ENCODE measurements at places on chromosomes 7 and 10.

- DNase-seq: no peak
Measured at GRCh38 chr10:130968964-130969363, 342.6 kb downstream of the TCERG1L start.

GRCh38 chr7:103809229-103809994, 180.0 kb downstream of the RELN start:
- DNase-seq: no peak

GRCh38 chr10:78416031-78417011, 382.7 kb downstream of the RPS24 start:
- DNase-seq: peak; percentile 35

- no peak for DNase-seq
Measured at GRCh38 chr7:11714676-11715075, 117.3 kb downstream of the THSD7A start.

DNA sequence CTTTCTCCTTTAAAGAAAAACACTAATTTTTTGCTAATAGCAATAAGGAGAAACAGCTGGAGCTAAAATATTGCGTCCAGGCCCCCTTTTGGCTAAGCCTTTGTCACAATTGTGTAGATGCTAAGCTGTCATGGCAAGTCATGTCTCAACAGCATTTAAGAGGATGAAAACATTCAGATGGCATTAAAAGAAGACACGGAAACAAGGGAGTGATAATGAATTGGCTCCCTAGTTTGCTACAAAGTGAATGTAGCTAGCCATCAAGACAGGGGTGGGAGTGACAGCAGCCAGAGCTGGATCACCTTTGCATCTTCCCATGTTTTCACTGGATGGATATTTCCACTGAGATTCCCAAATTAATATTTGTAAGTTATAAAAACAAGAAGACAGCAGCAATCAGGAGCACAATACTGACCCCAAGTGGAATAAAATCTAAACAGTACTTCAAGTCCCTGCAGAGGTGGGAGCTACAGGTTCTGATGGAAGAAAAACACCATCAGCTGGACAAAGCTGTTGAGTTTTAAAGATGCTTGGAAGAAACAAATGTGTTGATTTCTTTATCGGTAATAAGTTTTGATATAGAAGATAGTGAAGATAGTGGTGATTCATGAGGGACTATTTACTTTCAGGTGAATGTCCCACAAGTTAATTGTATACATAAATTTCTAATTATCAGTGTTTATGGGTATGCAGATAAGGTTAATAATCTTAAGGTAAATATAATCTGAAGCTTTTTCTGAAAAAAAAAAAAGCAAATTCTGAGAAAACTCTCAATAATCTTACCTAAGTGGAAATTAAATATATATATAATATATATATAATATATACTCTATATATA, 129.4 kb downstream of the SLC16A9 start:
- no peak for DNase-seq

- DNase-seq: peak; percentile 15
Measured at GRCh38 chr10:130230036-130230435, 93.8 kb downstream of the GLRX3 start.

DNA sequence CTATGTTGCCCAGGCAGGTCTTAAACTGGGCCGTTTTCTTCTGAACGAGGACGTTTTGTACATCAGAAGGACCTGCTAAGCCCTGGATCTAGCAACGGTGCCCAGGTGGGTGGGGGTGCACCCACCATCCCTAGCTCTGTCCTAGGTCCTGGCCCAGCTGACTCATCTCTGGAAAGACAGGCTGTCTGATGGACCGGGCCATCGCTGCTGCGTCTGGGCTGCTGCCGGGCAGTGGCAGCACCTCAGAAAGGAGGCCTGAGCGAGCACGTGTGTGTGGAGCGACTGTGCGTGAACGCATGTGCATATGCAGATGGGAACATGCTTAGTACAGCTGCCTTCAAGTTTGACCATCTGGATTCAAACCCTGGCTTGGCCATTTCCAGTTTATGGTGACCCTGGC, 7.3 kb upstream of the ELFN1 start:
- no peak for DNase-seq

GRCh38 chr7:28405662-28406061, 6.7 kb upstream of the CREB5 start:
- peak; percentile 49 for DNase-seq

- no peak for DNase-seq
Measured at GRCh38 chr10:103333934-103334520, 16.9 kb downstream of the PCGF6 start.

DNA sequence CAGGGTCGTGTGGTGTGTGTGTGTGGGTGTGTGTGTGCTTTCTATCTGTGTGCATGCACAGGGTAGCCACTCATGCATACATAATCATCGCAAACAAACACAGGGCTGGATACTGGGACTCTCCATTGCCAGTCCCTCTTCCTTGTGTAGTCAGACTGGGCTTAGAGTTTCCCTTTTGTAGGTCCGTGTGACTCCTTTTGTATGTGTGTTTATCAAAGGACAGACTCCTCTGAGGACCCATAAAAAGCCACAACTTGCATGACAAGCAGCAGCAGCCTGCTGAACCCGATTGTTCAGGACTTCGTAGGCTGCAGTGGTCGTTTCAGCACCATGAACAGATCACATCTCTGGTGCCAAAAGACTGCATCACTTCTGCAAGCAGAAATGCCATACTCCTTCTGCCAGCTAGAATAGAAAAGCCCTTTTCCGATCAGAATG, 895 bp downstream of the VSTM2A start:
- no peak for DNase-seq

- DNase-seq: no peak
Measured at GRCh38 chr10:12181065-12181775, 14.5 kb downstream of the NUDT5 start.

DNA sequence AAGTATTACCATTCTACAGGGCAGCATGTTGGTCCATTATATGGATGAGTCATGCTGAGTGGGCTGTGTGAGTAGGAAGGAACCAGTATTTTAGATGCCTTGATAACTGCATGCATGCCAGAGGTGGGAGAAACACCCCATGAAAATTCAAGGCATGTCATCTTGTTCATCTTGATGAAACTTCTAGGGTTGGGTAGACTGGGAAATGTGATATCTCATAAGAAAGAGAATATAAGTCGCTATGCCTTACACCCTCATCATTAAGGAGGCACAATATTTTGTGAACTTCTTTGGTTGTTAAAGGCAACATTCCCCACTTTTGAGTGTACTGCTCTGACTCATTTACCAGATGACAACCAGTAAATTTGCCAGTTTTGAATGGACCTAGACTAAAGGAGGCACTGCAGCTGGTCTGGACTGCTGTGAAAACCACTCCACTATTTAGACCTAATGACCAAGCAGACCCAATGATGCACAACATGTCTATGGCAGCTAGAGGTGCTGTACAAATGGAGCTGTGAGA, 48.0 kb downstream of the ZNF365 start:
- no peak for DNase-seq

DNA sequence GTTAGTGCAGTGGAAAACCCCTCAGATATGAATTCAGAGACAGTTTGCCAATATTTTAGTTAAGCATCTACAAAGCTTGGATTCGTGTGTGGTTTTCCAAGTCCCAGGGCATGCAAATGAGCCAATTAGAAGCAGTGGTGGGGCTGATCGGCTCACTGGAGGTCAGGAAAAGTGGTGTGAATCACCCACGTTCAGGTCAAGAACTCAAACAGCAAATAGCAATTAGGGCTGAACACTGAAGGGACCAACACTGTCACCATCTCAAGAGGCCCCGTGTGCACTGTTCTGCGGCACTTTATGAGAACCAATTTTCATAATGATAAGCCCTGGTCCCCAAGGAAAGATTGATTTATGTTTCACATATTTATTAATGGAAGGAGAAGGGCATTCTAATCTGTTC, 68.9 kb downstream of the ADARB2 start:
- no peak for DNase-seq

GRCh38 chr7:154347700-154348266, 295.6 kb downstream of the DPP6 start:
- no peak for DNase-seq

DNA sequence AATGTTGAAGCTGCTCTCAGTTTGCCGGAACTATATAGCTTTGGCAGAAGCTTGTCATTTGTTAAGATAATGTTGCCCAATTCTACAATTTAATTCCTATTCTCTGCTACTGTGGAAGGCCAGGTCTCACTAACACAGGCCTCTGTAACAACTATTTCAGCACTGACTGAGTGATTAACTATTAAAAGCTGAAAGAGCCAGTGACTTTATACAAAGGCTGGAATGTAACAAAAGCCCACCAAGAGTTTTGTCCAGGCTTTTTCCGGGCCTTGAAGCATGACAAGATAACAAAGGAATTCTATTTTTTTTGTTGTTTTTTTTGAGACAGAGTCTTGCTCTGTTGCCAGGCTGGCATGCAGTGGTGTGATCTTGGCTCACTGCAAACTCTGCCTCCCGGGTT, 795.6 kb downstream of the PHTF2 start:
- DNase-seq: no peak

DNA sequence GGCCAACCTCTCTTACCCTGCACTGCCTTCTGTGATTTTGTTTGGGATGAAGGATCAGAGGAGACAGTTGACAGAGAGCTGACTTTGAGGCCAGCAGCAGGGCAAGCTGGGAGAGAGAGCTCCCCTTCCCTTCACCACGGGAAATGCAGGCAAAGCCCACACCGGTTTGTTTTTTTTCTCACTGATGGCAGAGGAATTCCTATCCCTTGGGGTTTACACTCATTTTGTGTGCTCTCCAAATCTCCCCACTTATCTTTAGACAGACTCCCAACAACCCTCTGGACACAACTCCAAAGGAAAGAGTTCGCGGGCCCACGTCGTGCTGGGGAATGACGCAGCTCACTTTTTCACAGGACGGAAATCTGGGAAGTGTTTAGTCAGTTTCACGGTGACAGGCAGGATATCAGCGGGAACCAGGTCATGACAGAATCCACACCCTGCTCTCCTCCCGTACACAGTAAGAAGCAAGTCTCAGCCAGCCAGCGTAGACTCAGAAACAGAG, 68.3 kb upstream of the FAM171A1 start:
- peak; percentile 48 for DNase-seq

DNA sequence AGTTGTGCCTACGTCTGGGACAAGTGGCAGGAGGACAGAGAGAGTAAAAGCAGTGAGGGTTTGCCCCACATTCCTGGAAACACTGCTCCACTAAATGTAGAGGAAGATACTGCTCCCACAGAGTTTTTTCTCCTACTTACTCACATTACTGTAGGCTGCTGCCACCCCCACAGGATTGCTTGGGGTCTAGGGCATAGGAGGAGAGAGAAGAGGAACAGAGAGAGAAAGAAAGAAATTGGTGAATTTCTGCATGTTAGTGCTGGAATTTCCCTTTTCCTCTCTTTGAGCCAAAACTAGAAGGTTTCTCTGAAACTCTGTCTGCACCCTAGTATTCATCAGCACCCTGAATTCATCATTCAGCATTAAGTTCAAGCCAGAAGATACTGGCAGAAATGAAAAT, 397.9 kb downstream of the INHBA start:
- no peak for DNase-seq

DNA sequence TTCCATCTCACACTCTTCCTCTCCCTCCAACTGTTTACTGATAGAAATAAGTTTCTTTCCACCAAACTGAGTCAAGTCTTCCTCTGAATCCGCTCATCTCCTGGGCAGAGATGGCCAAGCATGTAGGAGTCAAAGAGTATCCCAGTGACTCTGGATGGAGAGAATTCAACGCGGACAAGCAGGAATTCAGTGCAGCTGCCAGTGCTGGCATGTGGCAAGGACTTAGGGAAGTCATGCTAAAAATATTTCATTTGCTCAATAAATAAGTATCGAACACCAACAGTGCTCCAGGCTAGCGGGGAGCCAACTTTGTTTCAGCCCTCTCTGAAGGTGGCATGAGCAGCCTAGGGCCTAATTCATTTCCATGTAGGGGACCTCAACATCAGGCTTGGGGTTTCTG, 351.6 kb upstream of the ZMIZ1 start:
- DNase-seq: no peak

DNA sequence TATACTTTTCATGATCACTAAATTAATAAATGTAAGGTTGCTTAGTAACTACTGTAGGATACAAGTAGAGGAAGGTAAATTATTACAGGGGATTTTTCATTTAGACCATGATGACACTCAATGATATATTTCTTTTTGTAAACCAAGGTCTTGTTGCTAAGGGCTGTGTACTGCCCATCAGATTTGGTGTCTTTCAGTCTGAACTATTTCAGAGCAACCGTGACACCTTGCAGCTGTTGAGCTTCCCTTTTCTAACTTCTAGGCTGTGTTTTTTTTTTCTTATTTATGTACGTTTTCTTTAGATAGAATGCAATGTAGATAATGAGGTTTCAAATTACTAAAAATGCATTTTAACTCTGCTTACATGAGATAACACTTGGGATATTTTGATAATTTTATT, 292.0 kb upstream of the MBL2 start:
- DNase-seq: no peak

DNA sequence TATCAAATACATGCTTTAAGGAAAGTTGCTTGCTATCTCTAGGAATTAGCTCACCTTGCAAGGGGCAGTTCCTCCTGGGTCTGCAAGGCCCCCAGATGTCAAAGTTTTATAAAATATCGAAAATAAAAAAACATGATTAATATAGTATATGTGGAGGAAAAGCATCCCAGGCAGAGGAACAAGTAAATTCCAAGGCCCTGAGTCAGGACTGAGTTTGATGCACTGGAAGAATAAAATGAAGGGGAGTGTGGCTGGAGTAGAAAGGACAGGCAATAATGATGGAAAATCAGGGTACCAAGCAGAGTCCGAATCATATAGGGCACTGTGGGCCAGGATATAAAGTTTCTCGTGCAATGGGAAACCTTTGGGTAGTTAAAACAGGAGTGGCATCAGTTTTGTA, 112.4 kb upstream of the EEPD1 start:
- DNase-seq: no peak

DNA sequence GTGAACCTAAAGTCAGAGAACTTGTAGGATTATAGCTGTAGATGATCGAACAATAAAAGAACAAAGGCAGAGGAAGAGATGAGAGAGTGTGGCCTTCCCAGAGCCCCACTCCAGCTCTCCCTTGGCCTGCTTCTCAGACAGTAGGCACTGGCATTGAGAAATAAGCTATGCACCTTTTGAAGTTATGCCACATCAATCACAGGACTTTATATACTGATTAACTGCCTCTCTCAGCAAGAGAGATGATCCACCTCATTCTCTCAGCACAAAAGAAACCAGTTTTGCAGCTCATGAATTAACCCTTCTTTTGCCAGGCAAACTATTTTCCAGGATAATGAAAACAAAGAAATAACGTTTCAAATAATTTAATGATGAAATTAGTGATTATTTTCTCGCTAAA, 22.0 kb upstream of the CTTNBP2 start:
- no peak for DNase-seq

- DNase-seq: no peak
Measured at GRCh38 chr7:92582948-92583347, 7.2 kb downstream of the FAM133B start.

GRCh38 chr7:94313926-94314325, 80.8 kb upstream of the COL1A2 start:
- DNase-seq: no peak

Data from ureter (tissue), 1 donor.